T-cell (primary cell): ENCODE measurements at places on chromosomes 3 and 15. TPM values are rescaled to one million over a fixed set of nuclear protein-coding genes. Genes with fewer than 3 reads are reported as not detected.

- no peak for DNase-seq
- no peak overlapping the region for H3K4me3 ChIP-seq
- no peaks in the 10 kb centered on the region for H3K36me3 ChIP-seq
- no peak overlapping the region for H3K27ac ChIP-seq
- H3K27me3 ChIP-seq = no peaks in the 10 kb centered on the region
Measured at GRCh38 chr3:5917932-5918331, 730.4 kb downstream of the EDEM1 start.

DNA sequence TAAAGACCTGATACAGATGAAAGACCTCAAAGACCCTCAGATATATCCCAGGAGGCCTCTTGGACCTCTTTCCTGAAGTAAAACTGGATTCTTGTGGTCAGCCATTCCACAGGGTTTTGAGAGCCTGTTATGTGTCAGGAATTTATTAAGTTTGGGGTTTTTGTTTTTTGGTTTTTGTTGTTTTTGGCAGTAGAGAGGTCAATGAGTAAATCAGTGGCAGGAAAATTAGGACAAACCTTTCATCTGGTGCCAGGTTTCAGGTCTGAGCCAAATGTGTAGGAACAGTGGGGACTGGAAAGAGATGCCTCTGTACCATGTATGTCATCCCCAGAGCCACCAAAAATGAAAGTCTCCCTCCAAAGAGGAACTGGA is 520.4 kb upstream of the MDFIC2 start:
- no peaks in the 10 kb centered on the region for H3K27me3 ChIP-seq
- no peak for DNase-seq
- H3K4me1 ChIP-seq = no peaks in the 10 kb centered on the region
- H3K36me3 ChIP-seq = no peaks in the 10 kb centered on the region
- no peak overlapping the region for H3K4me3 ChIP-seq
- H3K27ac ChIP-seq = no peak overlapping the region

- H3K36me3 ChIP-seq = no peaks in the 10 kb centered on the region
- no peak for DNase-seq
- no peak overlapping the region for H3K27ac ChIP-seq
- H3K4me3 ChIP-seq = no peak overlapping the region
- no peaks in the 10 kb centered on the region for H3K4me1 ChIP-seq
Measured at GRCh38 chr15:52976516-52977075, 186.5 kb upstream of the ONECUT1 start.

DNA sequence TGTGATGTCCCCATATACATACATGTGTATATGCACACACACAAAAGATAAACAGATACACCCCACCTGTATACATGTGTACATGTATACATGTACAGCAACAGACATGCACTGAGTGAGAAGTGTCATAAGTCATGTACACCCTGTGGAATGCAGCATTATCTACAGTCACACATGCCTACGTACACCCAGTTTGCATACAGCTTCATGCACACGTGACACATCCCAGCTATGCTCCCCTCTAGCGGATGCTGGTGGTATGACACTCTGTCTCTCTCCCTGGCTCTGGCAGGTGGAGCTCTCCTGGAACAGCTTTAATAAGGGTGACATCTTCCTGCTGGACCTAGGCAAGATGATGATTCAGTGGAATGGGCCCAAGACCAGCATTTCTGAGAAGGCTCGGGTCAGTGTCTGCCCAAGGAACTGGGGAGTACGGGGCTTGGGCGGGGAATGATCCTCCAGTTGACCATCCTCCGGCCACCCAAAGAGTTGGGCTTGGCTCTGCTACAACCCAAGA is 6.3 kb downstream of the VILL start:
- H3K4me1 ChIP-seq = peaks cover 29% of the 10 kb centered on the region
- H3K4me3 ChIP-seq = no peak overlapping the region
- DNase-seq = peak; percentile 76

DNA sequence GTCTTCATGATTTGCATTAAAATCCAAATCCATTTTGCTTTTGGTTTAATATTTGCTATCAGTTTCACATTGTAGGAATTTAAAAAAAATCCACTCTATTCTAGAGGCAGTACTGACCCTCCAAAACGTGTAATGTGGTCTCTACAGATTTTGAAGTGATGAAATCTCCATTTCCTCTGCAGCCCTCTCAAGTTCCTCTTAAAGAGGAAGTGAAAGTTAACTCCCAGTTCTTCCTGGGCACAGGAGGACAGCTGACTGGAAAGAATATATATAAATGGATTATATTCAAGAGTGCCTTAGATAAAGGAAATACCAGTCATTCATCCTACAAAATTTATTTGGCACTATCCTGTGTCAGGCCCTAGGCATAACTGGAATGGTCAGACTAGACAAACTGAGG is 83.5 kb upstream of the PLCL2 start:
- no peaks in the 10 kb centered on the region for H3K27me3 ChIP-seq
- DNase-seq = no peak
- H3K4me1 ChIP-seq = peaks cover 14% of the 10 kb centered on the region
- no peaks in the 10 kb centered on the region for H3K36me3 ChIP-seq

DNA sequence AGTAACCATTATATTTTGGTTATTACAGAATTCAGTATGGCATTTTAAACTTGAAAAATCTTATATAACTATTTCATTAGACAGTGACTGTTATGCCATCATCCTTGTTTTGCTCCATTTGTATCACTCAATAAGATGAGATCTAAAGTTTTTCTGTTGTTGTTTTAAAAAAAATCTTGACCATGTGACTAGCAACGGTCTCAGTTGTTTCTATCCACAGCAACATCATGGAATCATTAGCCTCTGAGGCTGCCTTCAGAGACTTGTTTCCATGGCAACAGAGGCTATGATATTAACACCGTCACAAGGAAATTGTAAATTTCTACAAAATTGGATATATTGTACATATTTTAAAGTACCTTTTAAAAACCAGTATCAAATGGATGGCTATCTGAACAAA is 129.8 kb downstream of the DLG1 start:
- H3K27me3 ChIP-seq = no peaks in the 10 kb centered on the region
- H3K4me3 ChIP-seq = no peak overlapping the region
- no peak for DNase-seq
- no peaks in the 10 kb centered on the region for H3K36me3 ChIP-seq
- H3K4me1 ChIP-seq = no peaks in the 10 kb centered on the region

- no peaks in the 10 kb centered on the region for H3K27me3 ChIP-seq
- no peaks in the 10 kb centered on the region for H3K4me1 ChIP-seq
- peaks cover 53% of the 10 kb centered on the region for H3K36me3 ChIP-seq
- H3K4me3 ChIP-seq = no peak overlapping the region
- no peak overlapping the region for H3K27ac ChIP-seq
- no peak for DNase-seq
Measured at GRCh38 chr3:27380433-27381357, 11.5 kb upstream of the NEK10 start.

DNA sequence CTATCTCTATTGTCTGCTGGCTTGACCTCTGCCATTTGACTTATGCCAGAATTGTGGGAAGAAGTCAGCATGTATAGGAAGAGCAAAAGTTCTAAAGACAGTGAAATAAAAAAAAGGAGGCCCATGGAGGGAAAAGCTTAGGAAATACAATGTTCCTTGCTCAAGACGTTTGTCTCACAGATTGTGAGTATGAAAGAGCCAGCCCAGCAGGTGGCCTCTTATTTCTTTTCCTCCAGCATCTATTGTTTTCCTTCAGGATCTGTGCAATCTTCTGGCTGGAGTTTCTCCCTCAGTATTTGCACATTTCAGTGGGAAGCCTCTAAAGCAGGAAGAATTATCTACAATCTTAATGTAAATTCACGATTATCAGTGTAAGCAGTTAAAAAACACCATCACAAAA is 43.7 kb downstream of the ZDHHC3 start:
- peaks cover 15% of the 10 kb centered on the region for H3K36me3 ChIP-seq

DNA sequence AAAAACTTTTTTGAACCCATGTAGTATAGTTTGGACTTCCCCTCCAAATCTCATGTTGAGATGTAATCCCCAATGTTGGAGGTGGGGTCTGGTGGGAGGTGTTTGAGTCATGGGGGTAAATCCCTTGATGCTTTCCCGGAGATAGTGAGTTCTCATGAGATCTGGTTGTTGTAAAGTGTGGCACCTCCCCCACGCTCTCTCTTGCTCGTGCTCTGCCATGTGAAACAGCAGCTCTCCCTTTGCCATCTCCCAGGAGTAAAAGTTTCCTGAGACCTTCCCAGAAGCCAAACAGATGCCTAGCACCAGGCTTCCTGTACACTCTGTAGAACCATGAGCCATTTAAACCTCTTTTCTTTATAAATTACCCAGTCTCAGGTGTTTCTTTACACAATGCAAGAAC is 16.0 kb upstream of the RNU6-1 start:
- H3K27ac ChIP-seq = no peak overlapping the region
- no peak for DNase-seq
- no peak overlapping the region for H3K4me3 ChIP-seq

DNA sequence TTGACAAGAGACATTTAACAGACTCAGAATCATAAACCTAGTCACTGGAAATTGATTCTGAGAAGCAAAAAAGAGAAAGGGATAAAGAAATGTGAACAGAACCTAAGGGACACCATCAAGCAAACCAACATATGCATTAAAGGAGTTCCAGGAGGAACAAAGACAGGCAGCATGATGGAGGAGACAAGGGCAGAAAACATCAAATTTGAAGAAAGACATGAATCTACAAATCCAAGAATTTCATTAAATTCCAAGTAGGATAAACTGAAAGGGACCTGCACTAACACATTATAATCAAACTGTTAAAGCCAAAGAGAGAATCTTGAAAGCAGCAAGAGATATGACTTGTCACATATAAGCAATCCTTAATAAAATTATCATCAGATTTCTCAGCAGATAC is 122.3 kb downstream of the STT3B start:
- no peak for DNase-seq
- no peaks in the 10 kb centered on the region for H3K4me1 ChIP-seq
- H3K36me3 ChIP-seq = no peaks in the 10 kb centered on the region
- no peaks in the 10 kb centered on the region for H3K27me3 ChIP-seq
- no peak overlapping the region for H3K27ac ChIP-seq

DNA sequence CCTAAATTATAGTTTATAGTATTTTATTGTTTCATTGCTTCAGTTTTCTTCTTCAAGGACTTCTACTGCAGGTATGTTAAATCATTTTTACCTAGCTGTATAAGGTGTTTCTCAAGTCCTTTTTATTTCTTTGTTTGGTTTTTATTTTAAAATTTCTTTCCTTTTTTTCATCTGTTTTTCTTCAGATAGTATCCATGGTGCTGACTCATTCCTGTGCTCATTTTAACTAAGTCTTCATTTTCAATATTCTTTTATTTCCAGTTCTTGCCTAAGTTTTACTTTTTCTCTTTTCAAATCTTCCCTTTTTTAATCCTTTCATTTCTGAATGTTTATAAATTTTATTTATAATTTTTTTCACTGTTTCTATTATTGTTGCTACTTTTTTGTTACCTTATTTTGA is 42.3 kb upstream of the STIMATE start:
- H3K4me3 ChIP-seq = no peak overlapping the region
- no peaks in the 10 kb centered on the region for H3K4me1 ChIP-seq
- no peak overlapping the region for H3K27ac ChIP-seq
- H3K36me3 ChIP-seq = no peaks in the 10 kb centered on the region

- no peaks in the 10 kb centered on the region for H3K36me3 ChIP-seq
- no peaks in the 10 kb centered on the region for H3K4me1 ChIP-seq
- no peak overlapping the region for H3K4me3 ChIP-seq
- peaks cover 12% of the 10 kb centered on the region for H3K27me3 ChIP-seq
- no peak overlapping the region for H3K27ac ChIP-seq
Measured at GRCh38 chr3:123687286-123687685, 102.4 kb upstream of the HACD2 start.

- H3K4me1 ChIP-seq = no peaks in the 10 kb centered on the region
- DNase-seq = no peak
- H3K27ac ChIP-seq = no peak overlapping the region
- no peaks in the 10 kb centered on the region for H3K36me3 ChIP-seq
- H3K4me3 ChIP-seq = no peak overlapping the region
Measured at GRCh38 chr3:133948996-133949395, 53.3 kb upstream of the RAB6B start.

- H3K4me1 ChIP-seq = no peaks in the 10 kb centered on the region
- no peak for DNase-seq
- H3K27ac ChIP-seq = no peak overlapping the region
- peaks cover 4% of the 10 kb centered on the region for H3K27me3 ChIP-seq
- H3K4me3 ChIP-seq = no peak overlapping the region
Measured at GRCh38 chr3:156373095-156373494, 181.8 kb downstream of the SSR3 start.

- DNase-seq = no peak
- no peak overlapping the region for H3K27ac ChIP-seq
- peaks cover 13% of the 10 kb centered on the region for H3K4me1 ChIP-seq
Measured at GRCh38 chr3:127761441-127761801, 60.9 kb downstream of the MGLL start.

GRCh38 chr3:114446600-114446999 is 152.8 kb downstream of the TIGIT start:
- H3K4me1 ChIP-seq = no peaks in the 10 kb centered on the region
- H3K27ac ChIP-seq = no peak overlapping the region
- no peaks in the 10 kb centered on the region for H3K36me3 ChIP-seq
- no peaks in the 10 kb centered on the region for H3K27me3 ChIP-seq
- no peak for DNase-seq

EFCAB12 gene
- 2.2 TPM for total RNA-seq

FBXL2 gene
- not detected for total RNA-seq

P4HTM gene
- 43.5 TPM for total RNA-seq

TGM4 gene
- not detected for total RNA-seq

GPR87 gene
- not detected for total RNA-seq

NEK10 gene
- 1.2 TPM for total RNA-seq

FES gene
- total RNA-seq = 4.7 TPM

CHRD gene
- total RNA-seq = 0.28 TPM

SOX14 gene
- not detected for total RNA-seq

COLQ gene
- 5.4 TPM for total RNA-seq
